ENCODE measurements at places on chromosomes 7 and 10.
A peak's percentile ranks its signal among the peaks of the same experiment; 100 is the strongest.

DNA sequence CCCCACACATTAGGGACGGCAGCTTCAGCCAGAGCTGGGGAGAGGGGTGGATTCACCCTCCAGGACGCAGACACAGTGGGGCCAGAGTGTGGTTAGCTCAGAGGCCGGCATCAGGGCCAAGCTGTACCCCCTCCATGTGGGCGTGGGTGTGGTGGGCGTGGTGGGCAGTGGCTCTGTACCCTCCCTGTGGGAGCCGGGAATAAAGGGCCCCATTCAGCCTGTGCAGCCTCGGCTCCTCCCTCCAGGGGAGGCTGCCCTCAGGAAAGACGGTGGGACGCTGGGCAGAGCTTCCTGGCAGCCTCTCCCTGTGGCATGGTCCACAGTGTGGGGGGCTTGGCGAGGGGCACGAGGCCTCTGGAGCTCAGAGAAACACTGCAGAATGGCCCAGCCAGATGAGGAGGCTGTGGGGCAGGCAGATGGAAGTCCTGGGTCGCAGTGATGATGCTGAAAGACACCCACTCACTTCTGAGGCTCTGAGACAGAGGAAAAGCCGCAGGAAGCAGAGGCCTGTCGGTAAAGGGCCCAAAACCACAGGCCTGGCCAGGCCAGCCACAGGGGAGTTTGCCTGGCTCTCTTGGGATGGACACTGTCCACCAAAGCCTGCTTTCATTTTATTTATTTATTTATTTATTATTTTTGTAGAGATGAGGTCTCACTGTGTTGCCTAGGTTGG lies 108.0 kb downstream of the SH3PXD2A start:
- DNase-seq, result no peak

DNA sequence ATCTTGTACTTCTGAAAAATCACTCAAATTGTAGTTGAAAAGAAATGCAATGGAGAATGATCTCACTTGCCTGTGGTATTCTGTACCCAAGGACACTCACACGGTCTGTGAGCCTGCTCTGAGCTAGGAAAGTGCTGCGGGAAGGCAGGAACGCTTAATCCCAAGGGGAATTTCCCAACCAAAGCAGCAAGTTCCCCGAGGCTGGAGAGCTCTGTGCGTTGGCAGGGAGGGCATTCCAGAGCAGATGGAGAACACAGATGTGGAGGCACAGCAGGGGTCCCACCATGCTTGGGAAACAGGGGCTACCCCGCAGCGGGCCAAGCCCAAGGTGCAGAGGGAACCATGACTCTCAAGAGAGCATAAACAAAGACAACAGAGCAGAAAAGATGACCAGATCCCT lies 13.6 kb downstream of the SVIL start:
- no peak for DNase-seq

DNA sequence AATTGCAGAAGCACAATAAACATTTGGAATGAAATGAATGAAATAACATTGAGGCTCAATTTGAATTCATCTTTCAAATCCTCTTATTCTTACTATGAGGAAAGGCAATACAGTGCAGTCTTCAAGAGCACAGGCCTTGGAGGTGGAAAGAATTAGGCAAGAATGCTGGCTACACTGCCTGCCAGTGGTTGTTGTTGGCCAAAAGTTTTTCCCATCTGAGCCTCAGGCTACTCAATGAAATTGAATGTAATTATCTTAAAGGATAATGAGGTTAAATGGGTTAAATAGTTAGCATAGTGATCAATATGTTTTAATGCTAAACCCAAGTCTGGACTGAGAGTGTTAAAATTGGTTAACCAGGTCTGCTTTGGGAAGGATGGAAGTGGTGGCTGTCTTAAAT lies 140.9 kb downstream of the MBL2 start:
- DNase-seq, result no peak

DNA sequence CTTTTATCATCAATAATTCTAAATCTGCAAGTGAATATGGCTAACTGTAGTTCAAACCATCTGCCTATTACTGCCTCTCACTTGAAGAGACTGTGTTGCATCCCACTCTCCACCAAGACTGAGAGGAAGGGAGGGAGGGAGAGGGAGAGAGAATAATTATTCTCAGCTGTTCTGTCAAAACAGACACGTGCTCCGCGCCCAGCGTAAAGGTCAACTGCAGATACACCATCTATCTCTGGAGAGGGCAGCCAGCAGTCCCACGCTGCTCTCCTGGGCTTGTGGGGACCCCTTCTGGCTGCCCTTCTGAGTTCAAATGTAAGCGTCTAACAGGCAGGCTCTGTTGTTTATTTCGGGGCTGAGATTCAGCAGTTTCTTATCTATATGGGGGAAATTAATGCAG lies 625.5 kb upstream of the GALNT17 start:
- no peak for DNase-seq

DNA sequence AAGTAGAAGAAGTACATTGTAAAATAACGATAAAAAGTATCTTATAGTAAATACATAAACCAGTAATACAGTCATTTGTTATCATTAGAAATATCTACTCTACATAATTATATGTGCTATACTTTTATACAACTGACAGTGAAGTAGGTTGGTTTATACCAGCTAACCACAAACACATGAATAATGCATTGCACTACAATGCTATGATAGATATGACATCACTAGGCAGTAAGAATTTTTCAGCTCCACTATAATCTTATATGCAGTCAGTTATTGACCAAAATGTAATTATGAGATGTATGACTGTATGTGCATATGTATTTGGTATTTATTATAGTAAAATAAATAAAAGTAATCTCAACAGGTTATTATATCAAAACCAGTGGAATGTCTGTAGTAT lies 23.4 kb upstream of the SGCE start:
- DNase-seq, result no peak

- no peak for DNase-seq
Observed at GRCh38 chr10:70879207-70879606, 9.2 kb downstream of the PCBD1 start.

GRCh38 chr7:32574626-32575025 lies 79.3 kb downstream of the AVL9 start:
- DNase-seq, result no peak

DNA sequence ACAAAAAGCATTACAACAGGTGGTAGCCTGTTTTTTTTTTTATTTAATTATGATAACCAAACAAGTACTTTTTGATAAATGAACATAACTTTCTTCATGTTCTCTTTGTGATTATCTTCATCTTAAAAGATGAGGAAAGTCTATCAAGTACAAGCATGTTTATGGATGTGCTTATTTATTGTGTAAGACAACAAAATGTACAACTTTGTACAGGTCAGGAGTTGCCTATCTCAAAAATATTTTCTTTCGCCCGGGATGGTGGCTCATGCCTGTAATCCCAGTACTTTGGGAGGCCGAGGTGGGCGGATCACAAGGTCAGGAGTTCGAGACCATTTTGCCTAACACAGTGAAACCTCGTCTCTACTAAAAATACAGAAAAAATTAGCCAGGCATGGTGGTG lies 17.0 kb downstream of the MPP7 start:
- DNase-seq, result no peak

- DNase-seq, result no peak
Observed at GRCh38 chr7:114508086-114508485, 93.5 kb downstream of the FOXP2 start.

- DNase-seq, result no peak
Observed at GRCh38 chr7:122887848-122888247, 1.6 kb upstream of the CADPS2 start.

DNA sequence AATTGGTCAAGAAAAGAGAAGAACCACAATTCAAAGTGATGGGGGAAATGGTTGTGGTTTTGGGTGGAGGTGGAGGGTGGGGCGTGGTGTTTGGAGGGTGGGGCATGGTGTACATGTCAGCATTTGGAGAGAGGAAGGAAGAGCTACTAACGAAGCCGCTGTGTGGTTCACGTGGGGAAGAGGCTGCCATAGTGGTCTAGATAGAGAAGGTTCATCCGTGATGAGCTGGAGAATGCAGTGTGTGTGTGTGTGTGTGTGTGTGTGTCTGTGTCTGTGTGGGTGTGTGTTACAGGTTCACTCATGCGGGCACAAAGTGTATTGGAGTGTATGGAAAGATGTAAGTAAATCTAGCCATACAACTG lies 6.1 kb upstream of the VCL start:
- DNase-seq, result peak; percentile 66

DNA sequence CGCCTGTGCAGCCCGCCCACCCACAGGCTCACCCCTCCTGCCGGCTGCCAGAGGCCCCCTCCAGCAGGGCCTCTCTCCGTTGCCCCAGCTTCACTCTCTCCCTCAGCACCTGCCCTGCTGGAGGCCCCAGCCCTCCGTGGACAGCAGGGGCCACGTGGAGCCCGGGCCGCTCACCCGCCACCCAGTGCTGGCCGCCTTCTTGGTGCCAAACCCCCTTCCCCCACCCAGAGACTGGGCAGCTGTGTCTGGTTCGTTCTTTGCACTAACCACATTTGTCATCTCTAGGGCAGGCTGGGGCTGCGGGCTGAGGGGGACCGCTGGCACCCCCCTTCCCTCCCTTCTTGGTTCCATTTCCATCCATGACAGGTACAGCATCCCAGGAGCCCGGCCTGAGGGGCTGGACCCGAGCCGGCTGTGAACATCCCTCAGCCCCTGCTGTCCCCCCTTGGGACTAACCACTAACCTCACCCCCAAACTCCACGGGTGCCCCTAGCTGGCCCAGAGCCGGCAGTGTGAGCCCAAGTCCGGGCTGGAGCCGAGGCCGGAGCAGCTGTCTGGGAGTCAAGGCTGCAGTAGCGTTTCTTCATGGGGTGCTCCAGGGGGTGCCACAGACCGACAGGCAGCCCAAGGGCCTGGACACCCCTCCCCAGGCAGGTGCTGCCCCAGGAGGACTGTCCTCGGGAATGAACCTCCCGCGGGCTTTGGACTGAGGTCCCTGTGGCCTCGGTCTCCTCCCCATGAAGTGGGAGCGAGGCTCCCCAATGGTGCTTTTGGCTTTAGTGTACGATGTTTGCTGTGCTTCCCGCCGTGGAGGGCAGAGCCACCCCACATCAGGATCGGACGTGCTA lies 25.5 kb upstream of the AMZ1 start:
- DNase-seq, result no peak

- no peak for DNase-seq
Observed at GRCh38 chr7:153423210-153423590, 629.0 kb upstream of the DPP6 start.

Measured in activated naive CD8-positive, alpha-beta T cell treated with anti-CD3 and anti-CD28 coated beads for 36 hours (primary cell).